CD4-positive, alpha-beta T cell treated with Interleukin-2 at 100 ng/mL for 4 hours (primary cell): ENCODE measurements at places on chromosomes 2 and 18.

GRCh38 chr2:2569306-2569705 is 238.2 kb upstream of the MYT1L start:
- no peak for DNase-seq

GRCh38 chr2:1448009-1448408 is 34.7 kb downstream of the TPO start:
- DNase-seq, result no peak

- DNase-seq, result no peak
Measured at GRCh38 chr18:48165111-48165866, 234.8 kb upstream of the SMAD2 start.

- DNase-seq, result peak; percentile 27
Measured at GRCh38 chr2:218465987-218466633, 47.2 kb downstream of the VIL1 start.

DNA sequence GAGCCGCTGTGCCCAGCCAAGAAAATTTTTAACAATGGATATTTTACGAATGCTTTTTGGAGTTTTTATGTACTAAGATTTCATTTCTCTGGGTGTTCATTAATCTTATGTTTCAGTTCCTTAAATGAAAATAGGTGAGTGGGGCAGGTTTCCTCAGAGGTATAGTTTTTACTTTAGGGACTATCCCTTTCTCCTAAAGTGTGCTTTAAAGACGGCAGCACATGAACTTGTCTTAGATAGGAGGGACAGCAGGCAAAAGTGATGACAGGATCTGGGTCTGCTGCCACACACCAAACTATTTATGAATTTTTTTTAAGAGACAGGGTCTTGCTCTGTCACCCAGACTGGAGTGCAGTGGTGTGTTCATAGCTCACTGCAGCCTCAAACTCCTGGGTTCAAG is 8.0 kb upstream of the REL start:
- no peak for DNase-seq

- no peak for DNase-seq
Measured at GRCh38 chr2:200239216-200239615, 67.3 kb upstream of the SPATS2L start.

- DNase-seq, result no peak
Measured at GRCh38 chr18:64929036-64929435, 780.1 kb upstream of the LINC00305 start.

- no peak for DNase-seq
Measured at GRCh38 chr2:236687296-236687965, 117.8 kb downstream of the ACKR3 start.
